ENCODE measurements at places on chromosomes 11 and 22.

DNA sequence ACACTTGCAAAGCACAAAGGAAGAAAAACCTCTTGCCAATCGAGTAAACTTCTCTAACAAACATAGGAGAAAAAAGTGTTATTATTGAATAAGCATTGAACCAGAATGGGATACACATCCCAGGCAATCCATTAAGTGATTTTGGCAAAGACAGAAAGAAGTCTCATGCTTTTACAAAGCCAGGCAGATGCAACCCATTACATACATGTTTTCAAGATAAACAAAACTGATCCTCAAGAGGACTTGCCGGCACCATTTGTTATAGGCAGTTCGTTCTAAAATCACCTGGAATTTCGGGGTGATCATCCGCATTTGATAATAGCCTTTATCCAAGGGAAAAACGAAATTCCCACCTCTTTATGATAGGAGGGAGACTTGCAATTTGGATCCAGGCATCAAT, 97.5 kb upstream of the RAG2 start:
- DNase-seq: no peak

DNA sequence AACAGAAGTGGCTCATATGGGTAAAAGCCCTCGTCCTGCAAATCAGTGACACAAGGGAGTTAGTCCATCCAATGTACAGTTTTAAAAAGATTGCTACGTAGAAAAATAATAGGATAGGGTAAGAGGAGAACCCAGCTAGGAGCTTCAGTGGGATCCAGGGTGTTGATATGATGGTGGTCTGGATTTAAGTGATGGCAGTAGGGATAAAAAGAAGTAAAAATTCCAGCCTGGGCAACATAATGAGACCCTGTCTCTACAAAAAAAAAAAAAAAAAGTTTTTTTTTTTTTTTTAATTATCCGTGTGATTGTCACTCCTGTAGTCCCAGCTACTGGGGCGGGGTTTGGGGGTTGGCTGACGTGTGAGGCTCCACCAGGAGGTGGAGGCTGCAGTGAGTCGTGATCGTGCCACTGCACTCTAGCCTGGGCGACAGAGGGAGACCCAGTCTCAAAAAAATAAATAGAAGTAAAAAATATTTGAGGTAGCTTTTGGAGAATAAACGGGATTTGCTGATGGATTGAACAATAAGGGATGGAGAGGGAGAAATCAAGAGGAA, 7.0 kb upstream of the L3MBTL2 start:
- no peak for DNase-seq

- no peak for DNase-seq
Measured at GRCh38 chr11:65286686-65287085, 24.9 kb downstream of the POLA2 start.

- DNase-seq: peak; percentile 50
Measured at GRCh38 chr11:103420593-103420992, 311.4 kb downstream of the DYNC2H1 start.

- no peak for DNase-seq
Measured at GRCh38 chr11:26470992-26471391, 101.1 kb downstream of the MUC15 start.

GRCh38 chr11:37483761-37484160, 885.7 kb upstream of the RAG2 start:
- DNase-seq: no peak

GRCh38 chr22:40585310-40585751, 51.2 kb downstream of the MRTFA start:
- no peak for DNase-seq

- no peak for DNase-seq
Measured at GRCh38 chr11:30454111-30454510, 131.2 kb downstream of the ARL14EP start.

DNA sequence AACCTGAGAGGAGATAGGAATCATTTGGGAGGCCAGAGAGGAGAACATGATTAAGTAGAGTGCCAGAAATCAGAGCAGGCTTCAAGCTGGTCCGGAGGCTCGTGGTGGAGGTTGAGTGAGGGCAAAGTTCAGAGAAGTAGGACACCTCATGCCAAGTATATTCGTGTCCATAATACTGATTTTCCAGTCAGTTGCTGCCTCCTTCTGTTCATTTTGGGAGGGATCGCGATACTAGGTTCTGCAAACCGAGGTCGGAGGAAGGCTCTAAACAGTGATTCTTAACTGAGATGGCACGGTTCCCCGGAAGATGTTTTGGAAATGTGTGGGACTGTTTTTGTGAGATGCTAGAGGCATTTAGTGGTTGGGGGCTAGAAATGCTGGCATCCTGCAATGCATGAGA, 13.6 kb upstream of the CD3E start:
- no peak for DNase-seq

GRCh38 chr11:116548256-116548655, 224.5 kb downstream of the BUD13 start:
- no peak for DNase-seq

- peak; percentile 74 for DNase-seq
Measured at GRCh38 chr11:65498042-65498726, 661 bp upstream of the MALAT1 start.

GRCh38 chr22:47213571-47214230, 451.3 kb downstream of the TBC1D22A start:
- DNase-seq: peak; percentile 11

DNA sequence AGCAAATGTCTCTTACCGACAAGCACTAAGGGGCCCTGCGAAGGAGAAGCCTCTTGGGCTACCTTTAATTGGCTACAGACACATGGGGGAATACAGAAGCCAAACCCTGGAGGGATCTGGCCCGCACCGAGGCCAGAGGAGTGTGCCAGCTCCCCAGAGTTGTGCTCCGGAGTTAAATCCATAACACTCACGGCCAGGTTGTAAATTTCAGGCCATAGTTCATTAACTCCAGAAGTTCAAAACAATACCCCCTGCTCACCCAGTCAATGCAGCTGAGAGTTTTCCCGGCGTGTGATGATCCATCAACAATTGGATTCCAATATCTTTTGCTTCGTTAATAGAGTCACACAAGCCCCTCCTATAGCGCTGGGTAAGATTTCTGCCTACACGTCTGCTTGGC, 371.5 kb downstream of the NXPE2 start:
- DNase-seq: no peak

DNA sequence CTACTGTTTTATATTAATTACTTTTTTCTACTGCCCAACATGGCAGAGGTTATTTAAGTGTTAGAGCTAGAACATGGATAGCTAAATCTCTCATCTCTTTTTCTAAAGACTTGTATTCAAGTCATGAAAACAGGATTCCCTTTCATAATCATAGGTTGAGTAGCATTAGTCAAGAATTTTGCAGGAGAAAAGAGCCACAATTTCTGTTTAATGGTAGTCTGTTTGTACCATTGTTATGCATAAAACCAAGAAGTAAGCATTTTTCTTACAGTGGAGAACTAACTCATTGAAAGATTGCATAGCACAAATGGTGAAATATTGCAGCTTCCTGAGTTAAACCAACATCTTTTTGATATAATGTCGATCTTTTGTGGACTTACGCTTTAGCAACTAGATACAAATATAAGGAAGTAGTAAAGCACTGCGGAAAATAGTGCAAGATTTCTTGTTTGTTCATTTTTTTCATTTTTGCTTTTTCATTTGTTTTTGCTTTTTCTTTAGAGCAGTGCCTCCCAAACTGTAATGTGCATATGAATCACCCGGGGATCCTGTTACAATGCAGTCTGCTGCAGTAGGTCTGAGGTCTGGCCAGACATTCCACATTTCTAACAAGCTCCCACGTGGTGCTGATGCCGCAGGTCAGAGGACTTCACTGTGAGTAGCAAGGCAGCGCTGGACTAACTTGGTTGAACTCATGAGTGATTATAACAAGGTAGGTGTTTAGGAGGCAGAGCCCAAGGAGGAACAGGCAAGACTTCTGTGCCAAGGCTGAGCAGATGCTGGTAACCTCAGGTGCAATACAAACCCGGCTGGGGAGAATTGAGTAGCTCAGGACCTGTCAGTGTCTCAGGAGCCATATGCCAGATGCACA, 4.6 kb downstream of the ETS1 start:
- peak; percentile 91 for DNase-seq

GRCh38 chr11:22516111-22516510, 109.5 kb downstream of the FANCF start:
- DNase-seq: no peak

DNA sequence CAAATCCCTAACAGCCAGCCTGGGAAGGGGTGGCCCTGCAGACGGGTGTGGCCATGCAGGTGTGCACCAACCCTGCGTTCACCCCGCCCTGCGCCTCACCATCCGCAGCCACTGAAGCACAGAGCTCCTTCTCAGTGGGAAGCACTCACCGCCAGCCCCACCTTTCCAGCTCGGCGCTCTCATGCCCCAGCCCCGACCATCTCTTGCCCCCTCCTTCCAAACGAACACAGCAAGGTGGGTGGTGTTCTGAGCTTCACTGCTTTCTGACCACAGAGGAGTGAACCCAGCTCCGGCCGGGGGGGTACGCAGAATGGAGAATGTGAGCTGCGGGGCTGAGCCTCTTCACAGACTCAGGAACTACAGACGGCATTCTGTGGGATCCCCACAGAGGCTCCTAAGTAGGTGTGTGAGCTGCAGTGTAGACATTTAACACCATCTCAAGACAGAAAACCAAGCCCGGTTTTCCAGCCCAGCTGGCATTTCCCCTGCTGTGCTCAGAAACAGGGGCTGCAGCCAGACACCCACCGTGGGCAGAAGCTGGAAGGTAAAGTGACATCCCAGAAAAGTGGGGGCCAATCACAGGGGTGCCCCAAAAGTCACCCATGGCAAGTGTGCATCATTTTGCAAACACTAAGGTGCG, 88.4 kb upstream of the RTL6 start:
- DNase-seq: no peak

DNA sequence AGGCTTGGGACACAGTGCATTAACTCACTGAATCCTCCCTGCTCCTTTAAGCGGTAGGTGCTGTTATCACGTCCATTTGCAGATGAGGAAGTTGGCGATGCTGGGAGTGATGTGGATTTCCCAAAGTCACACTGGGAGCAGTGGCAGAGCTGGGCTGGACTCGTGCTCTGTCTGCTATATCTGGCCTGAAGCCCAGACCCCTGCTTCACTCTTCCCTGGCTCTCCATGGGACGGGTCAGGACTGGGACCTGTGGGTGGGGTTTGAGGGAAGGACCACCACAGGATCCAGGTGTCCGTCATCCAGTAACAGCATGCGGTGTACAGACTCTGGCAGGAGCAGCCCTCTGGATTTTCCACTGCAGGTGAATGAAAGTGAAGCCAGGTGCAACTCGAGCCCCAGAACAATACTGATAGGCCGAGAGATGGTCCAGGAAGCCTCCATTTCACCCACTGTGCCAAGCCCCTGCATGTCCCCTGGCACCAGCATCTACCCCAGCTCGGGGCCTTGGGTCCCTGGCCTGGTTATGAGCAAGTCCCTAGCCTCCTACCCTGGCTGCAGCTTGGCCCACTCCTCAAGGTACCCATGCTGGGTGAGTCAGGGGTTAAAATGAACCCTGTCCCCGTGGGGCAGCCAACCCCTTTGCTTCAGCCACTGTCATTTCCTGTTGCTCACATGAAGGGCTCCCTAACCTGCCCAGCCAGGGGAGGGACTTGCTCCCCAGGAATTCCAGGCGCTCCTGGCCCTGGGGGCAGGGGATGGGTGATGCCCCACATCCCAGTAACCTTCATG, 4.2 kb downstream of the USP2 start:
- DNase-seq: no peak

- no peak for DNase-seq
Measured at GRCh38 chr11:114251815-114252337, 44.3 kb upstream of the NNMT start.

- DNase-seq: no peak
Measured at GRCh38 chr11:27401833-27402316, 38.9 kb upstream of the CCDC34 start.

GRCh38 chr22:31345331-31346254, 553 bp downstream of the PATZ1 start:
- DNase-seq: peak; percentile 78

GRCh38 chr11:34654483-34655334, 33.8 kb downstream of the EHF start:
- peak; percentile 80 for DNase-seq

GRCh38 chr11:12192794-12193514, 82.6 kb downstream of the MICAL2 start:
- DNase-seq: no peak

DNA sequence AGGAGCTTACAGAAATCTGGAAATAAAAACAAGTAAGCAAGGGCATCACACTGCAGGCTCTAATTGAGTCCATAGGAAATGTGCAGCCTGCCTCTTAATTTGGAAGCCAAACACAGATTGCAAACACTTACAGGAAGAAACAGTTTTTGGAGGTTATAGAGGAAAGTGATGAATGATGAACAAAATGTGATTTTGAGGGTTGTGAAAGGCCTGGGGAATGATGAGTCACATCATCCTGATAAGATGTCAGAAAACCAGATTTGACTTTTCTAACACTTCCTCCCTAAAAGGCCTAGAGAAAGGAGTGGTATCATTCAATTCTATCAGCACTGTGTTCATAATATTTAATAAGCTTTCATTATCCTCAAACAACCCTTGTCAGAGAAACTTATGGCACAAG, 96.6 kb upstream of the POU2AF2 start:
- no peak for DNase-seq

GRCh38 chr11:128532572-128533091, 54.7 kb downstream of the ETS1 start:
- no peak for DNase-seq

- no peak for DNase-seq
Measured at GRCh38 chr11:69948256-69949141, 129.3 kb upstream of the FGF3 start.

- no peak for DNase-seq
Measured at GRCh38 chr22:46113910-46114517, 36.3 kb upstream of the PPARA start.

GRCh38 chr11:36214976-36215692, 74.1 kb downstream of the COMMD9 start:
- no peak for DNase-seq

DNA sequence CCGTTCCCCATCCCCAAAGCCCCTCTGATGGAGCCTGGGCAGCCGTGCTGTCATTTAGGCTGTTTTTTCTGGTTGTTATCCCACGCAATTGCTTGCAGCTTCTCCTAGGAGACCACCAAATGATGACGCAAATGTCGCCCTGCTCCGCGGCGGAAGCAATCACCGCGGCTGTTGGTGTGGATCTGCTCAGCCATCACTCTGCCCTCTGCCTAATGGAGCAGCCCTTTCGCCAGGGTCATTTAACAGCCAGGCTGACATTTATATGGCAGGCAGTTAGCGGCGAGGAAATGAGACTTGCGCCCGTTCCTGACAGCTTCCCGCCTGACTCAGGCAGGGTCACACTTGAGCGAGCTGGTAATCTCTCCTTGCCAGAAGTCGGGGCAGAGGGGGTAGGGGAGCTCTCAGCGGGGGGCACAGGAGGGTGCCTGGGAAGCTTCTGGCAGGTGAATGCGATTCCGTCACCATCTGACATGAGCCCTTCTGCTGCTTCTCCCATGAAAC, 97.9 kb upstream of the RTL6 start:
- no peak for DNase-seq
